ENCODE measurements at places on chromosomes 16 and 17. TPM values are rescaled to one million over a fixed set of nuclear protein-coding genes. Genes with fewer than 3 reads are reported as not detected.
A peak's percentile ranks its signal among the peaks of the same experiment; 100 is the strongest.

DNA sequence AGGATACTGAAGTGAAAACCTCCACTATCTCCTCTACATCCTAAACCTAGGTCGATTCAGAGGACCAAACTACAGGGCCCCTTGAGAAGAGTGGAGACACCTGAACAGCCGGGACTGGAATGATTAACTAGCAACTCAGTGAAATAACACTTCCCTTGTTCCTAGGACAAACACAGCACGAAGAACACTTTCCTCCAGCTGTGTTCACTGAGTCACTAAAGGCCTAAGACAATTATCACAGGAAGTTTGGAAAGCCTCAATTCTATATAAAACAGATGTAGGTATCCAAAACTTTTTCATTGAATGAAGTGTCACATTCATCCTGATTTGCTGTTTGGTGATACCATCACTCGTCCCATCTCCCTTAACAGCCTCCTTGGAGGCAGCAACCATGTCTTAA, 15.5 kb upstream of the CUEDC1 start:
- no peak for DNase-seq

- DNase-seq = no peak
Observed at GRCh38 chr16:86514481-86515376, 4.4 kb downstream of the FOXF1 start.

GRCh38 chr17:42131981-42132432, 9.4 kb downstream of the HSPB9 start:
- DNase-seq = no peak

DNA sequence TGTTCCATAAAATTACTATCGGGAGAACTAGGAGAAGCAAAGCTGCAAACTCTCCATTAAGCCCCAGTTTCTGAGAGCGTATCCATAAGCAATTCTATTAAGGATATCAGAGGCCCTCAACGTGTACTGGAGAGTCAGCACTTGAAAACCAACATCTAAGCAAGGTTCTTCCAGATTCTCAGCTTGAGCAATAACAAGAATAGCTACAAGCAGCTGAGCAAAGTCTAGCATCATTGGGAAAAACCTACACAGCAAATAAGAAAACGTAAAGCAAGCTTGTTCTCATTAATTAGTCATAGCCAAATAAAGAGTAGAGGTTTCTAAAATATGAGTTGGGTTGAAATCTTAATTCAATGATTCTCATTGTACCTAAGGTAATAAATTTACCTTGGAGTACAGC, 26.9 kb upstream of the COX10 start:
- no peak for DNase-seq

The CCL1 gene
- not detected for total RNA-seq

The FBXW10 gene
- total RNA-seq = not detected

The MYLK3 gene
- total RNA-seq = 0.43 TPM

GRCh38 chr17:6551356-6551755, 5.0 kb downstream of the PITPNM3 start:
- no peak for DNase-seq

- peak; percentile 58 for DNase-seq
Observed at GRCh38 chr16:88809676-88810165, 2.0 kb downstream of the APRT start.

The LGALS9B gene
- not detected for total RNA-seq

GRCh38 chr16:73124097-73124652, 76.2 kb upstream of the ZFHX3 start:
- no peak for DNase-seq

The KRTAP2-2 gene
- total RNA-seq = not detected

GRCh38 chr16:65377195-65377594, 255.3 kb upstream of the CDH11 start:
- DNase-seq = no peak

DNA sequence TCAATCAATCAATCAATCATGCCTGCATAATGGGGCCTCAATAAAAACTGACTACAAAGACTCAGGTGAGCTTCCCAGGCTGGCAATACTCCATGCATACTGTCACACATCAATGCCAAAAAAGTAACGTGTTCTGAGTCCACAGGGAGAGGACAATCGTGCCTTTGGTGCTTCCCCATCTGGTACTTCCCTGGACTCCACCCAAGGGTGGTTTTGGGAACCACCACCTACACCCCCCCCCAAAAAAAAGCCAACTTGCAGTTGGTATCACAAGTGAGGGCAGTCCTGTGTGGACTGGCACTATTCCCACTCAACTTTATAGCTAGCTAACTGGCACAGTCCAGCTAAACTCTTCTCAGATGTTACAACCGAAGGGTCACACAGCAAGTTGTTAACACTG, 3.1 kb downstream of the ZDHHC7 start:
- DNase-seq = no peak

DNA sequence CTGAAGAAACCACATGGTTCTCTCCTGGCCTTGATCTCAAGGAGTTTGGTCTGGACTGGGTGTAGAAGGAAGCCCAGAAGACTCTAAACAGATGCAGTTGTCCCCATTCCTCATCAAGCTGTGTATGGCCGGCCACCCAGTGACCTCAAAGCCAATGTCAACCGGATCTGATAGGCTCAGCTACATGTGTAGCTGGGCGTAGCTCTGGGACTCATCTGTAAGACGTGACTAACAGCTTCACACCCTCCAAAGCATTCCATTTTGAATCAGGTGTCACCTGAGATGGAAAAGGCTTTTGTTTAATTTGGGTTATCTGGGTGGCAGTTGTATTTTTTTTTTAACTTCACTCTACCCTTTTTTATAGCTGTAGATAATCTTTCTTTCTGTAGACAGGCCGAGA, 130.4 kb downstream of the ABCC12 start:
- no peak for DNase-seq

DNA sequence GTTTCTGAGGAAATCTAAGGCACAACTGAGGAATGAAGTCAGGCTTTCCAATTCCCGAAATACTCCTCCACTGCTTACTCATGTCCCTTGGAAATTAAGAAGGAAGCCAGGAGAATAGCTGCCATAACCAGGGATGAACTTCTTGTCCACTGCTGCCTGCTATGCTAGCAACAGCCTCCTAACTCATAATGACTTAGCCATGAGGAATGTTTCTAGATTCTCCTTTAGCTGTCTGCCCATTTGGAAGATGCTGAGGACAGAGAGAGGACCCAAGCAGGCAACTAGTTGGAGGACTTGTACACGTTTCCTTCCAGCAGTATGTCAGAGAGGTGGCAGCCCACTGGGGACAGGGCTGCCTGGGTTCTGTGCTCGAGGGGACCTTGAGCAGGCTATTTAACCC, 939 bp upstream of the CCL2 start:
- DNase-seq = no peak

GRCh38 chr17:20010936-20011335, 1.8 kb downstream of the SPECC1 start:
- no peak for DNase-seq

The NEUROD2 gene
- not detected for total RNA-seq

- DNase-seq = peak; percentile 59
Observed at GRCh38 chr16:89123001-89123830, 29.6 kb downstream of the ACSF3 start.

DNA sequence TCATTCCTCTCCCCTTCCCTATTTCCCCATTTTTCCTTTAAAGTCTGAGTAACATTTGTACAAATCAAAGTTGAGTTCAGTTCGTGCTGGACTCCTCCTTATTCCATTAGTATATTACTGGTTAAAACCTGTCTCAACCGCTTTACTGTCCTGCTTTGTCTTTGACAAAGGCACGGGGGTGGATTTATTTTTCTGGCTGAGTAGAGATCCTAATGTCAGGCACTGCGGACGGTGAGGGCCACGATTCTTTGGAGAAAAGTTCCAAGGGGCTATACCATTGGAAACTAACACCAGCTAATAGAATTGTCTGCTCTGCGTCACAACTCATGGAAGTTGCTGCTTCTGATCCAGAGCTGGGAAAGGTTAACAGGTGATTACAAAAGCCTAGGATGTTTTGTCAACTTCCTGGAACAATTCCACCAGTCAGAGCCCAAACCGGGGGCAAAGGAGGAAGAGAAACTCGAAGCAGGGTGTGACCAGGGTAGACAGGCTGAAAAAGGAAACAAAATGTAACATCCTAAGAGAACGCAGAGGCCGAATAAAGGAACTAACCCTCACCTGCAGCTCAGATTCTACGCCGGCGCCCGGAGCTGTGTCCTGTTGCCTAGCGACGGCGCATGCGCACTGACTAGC, 12.4 kb downstream of the TAT start:
- DNase-seq = no peak

The GPR179 gene
- 0.35 TPM for total RNA-seq

The KCNJ18 gene
- total RNA-seq = not detected

GRCh38 chr16:31201582-31202413, 762 bp downstream of the PYCARD start:
- DNase-seq = peak; percentile 66

GRCh38 chr17:36608794-36609497, 7.6 kb downstream of the MRM1 start:
- no peak for DNase-seq

GRCh38 chr16:17364319-17365210, 106.2 kb downstream of the XYLT1 start:
- DNase-seq = no peak

The TRIM47 gene
- 31.0 TPM for total RNA-seq

GRCh38 chr16:24511792-24512191, 27.6 kb upstream of the RBBP6 start:
- DNase-seq = no peak

DNA sequence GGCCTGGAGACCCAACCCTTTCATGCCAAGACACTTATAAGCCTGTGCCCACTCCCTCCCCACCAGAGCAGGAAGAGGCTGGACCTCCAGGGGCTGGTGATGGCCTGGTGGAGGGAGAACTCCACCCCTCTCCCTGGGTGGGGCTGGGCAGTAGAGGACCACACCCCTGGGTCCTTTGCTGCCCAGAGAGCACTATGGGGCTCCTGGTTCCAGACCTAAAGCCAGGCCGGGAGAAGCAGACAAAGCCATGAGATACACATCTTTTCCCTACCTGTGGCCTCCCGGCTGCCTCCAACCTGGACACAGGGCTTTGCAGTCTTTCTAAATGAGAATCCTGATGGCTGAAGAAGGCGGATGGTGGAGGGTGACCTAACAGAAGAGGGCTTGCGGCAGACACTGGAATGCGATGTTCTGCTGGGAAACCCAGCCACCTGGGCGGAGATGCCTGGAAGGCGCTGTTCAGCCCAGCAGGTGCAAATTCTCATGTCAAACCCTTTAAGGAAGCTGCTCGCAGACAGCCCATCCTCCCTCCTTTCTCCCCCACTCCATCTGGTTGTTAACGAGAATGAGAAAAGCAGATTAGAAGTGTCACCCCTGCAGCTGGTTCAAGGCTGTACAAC, 43.9 kb upstream of the KIFC3 start:
- DNase-seq = no peak

DNA sequence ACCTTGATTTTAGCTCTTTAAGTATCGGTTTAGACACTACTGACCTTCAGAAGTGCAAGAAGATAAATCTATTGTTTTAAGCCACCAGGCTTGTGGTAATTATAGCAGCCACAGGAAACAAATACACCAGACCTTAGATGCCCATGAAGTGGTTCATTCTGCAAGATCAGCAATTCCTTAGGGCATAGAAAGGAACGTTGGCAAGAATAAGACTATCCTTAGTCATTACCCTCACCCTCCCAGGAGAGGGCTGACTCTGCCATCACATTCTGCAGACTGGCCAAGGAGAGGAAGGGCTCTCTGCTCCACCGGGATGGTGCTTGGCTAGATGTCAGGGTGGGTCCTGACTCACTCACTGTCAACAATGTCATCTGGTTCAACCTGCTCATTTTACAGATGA, 14.1 kb upstream of the NDEL1 start:
- no peak for DNase-seq

DNA sequence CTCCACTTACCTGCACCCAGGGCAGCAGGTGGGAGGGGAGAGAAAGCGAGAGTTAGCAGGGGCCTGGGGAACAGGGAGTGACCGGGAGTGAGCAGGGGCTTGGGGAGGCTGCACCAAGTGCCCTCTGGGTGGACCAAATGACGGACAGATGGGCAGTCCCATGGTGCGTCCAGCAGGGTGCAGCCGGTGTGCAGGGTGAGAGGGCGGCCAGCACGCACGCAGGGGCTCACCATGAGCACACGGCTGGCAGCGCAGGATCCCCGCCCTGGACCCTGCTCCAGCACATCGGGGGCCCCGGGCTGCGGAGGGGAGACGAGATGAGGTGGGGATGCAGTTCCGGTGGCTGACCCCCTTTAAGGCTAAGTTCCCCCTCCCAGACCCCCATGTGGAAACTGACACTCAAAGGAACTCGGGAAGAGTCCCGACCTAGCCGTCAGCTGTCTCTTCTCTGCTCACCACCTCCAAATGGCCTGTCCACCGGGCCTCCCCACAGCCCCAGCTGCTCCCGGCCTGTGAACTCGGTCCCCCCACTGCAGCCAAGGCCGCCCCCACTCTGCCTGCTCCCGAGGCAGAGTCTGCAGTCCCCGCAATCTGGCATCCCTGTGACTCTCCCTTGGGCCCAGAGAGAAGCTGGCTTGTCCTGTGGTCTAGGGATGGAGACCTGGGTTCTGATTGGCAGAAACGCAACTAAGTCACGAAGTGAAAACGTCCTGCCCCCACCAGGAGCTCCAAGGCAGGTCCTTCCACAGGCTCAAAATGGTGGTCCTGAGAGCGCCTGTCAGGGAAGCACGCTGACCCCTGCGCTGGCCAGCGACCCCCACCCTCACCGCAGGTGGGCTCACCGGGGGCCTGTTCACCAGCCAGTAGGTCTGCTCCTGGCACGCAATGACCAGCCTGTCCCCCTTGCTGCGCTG, 2.9 kb downstream of the RGS11 start:
- DNase-seq = no peak

The DNAJA2 gene
- 43.4 TPM for total RNA-seq

The CYTH1 gene
- total RNA-seq = 103 TPM

The KRTAP17-1 gene
- not detected for total RNA-seq

DNA sequence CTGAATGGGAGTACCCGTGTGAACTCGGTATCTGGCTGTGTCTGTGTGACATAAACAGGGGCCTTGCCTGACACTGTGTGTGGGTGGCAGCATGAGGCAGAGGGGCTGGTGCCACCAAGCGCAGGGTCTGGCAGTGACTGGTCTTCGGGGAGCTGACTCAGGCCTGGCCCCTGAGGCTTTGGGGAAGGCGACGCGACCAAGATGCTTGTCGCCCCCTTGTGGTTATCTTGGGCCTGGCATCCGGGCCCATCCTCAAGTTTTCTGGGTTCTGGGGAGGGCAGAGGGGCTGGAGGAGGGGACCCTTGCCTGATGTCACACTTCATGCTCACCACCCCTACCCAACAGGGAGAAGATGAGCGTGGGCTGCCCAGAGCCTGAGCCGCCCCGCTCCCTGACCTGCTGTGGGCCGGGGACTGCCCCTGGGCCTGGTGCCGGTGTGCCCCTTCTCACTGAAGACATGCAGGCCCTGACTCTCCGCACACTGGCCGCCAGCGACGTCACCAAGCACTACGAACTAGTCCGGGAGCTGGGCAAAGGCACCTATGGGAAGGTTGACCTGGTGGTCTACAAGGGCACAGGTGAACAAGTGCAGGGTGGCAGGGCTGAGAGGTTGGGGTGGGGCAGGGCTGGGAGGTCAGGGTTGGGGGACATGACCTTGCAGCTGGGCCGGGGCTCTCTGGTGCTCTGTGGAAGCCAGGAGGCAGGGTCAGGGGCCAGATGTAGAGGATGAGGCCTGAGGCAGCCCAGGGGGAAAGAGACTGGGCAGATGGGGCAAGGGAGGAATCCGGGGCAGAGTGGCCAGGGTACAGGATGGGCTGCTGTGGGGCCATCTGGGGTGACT, 24.9 kb downstream of the SBK1 start:
- DNase-seq = peak; percentile 80

Data from upper lobe of right lung (tissue), 1 donor.